Glomerular endothelial cell (primary cell): ENCODE measurements at places on chromosomes 4 and X. TPM values are rescaled to one million over a fixed set of nuclear protein-coding genes. Genes with fewer than 3 reads are reported as not detected.

- DNase-seq: no peak
These were observed 35.3 kb upstream of the VSIG4 start for GRCh38 chrX:66074920-66075879.

DNA sequence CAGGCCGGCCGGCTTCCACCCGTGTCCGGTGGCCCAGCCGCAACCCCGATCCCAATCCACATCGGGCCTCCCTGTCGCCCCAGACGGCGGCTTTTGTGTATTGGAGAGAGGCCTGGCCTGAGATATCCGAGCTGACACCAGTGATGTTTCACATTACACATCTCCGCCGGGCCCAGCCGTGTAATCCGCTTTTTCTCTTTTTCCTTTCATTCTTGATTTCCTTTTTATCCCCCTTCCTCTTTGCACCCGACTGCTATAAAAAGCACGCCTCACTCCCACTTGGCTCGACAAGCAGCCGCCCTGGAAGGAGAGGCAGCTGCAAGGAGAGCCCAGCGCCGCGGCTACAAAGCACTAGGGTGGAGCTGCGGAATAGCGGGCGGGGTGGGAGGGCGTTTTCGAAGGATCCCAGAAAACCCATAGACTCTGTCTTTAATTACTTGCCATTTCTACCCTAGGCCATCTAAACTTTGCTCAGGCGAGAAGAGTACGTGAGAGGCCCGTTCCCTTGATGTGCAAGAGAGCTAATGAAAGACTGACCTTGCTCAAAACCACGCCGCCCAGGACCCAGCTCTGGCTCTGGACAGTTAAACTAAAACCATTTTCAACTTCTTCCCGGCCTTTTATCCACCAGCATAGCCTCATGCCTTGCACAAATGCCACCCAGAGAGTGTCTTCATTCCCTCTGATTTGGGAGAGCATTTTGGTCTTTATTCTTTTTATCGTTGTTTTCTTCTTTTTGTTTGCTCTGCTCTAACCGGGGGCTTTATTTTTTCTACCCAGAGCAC, 3.2 kb downstream of the PITX2 start:
- no peak for DNase-seq

- DNase-seq: no peak
These were observed 36.0 kb upstream of the CD99L2 start for GRCh38 chrX:150934453-150934852.

GRCh38 chr4:20433097-20433705, 181.5 kb downstream of the SLIT2 start:
- DNase-seq: no peak

DNA sequence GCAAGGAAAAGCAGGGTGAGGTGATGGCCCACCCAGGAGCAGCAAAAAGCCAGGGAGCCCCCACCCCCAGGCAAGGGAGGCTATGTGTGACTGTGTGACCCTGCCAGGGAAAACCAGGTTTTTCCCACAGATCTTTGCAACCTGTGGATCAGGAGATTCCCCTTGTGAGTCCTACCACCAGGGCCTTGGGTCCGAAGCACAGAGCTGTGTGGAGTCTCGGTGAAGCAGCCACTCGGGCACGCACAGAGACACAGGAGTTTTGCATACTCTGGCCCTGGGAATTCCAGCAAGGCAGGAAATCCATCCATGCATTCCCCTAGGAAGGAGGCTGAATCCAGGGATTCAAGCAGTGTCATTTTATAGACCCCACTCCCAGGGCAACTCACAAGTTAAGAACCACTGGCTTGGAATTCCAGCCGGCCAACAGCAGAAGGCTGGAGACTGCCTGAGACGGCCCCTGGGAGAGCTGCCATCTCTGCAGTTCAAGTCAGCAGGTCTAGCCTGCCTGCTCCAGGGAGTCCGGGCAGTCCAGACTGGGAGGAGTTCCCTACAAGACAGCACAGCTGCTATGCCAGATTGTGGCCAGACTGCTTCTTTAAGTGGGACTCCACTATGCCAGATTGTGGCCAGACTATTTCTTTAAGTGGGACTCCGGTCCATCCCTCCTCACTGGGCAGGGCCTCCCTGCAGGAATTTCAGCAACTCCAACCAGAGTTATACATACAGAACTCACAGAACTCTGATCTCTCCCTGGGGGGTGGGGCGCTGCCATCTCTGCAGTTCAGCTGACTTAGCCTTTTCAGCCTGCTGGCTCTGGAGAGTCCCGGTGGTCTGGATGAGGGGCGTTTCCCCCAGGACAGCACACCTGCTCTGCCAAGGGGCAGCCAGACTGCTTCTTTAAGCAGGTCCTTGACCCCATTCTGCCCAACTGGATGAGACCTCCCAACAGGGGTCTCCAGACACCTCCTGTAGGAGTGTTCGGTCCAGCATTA, 85.1 kb upstream of the ADAD1 start:
- no peak for DNase-seq

DNA sequence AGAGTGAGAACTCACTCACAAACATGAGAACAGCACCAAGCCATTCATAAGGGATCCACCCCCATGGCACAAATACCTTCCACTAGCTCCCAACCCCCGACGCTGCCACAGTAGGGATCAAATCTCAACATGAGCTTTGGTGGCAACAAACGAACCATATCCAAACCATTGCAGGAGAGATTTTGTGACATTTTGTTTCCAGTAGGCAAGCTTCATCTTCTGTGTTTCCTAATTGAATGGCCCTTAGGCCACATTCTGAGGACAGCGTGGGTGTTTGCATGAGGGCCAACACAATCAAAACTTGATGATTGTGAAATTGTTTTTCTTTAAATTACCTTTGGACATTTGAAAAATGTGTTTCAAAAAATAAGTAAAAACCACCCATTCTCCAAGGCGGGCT, 102.6 kb upstream of the LNX1 start:
- no peak for DNase-seq

- DNase-seq: no peak
These were observed 41.8 kb downstream of the CLCN3 start for GRCh38 chr4:169662206-169662605.

DNA sequence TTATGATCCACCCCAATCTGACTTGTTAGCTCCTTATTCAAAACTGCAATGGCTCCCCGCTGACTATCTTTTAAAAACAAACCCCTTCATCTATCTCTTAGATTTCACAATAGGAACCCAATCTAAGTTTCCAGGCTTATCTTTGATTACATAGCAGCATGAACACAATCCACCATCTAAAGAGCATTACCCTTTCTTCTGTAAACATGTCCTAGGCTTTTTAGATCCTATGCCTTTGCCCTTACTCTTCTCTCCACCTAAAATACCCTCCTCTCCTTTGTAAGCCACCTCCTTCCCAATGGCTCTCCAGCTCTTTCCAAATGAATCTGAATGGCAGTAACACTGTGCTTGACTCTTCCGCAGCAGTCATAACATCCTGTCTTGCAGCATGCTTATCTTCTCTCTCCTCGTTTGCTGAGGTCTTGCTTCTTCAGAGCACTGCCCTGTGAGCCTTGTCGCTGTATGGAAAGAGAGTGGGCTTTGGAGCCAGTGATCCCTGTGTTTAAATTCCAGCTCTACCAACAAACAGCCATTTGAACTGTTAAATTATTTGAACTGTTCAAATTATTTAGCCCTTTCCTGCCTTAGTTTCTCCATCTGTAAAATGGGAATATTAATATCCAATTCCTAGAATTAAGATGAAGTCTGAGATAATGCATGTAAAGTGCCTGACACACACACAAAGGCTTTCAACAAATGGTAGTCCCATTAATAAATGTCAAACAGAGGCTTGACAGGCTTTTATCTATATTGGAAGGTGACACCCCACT, 16.2 kb upstream of the TSPAN5 start:
- DNase-seq: no peak

The SERTM2 gene
- total RNA-seq: not detected in 2 replicates
